ENCODE measurements at places on chromosomes 2 and 18. TPM values are rescaled to one million over a fixed set of nuclear protein-coding genes. Genes with fewer than 3 reads are reported as not detected.

SFTPB gene
- not detected for polyA plus RNA-seq

UGT1A10 gene
- polyA plus RNA-seq = not detected

C2orf72 gene
- 1.9 TPM for polyA plus RNA-seq

FAM117B gene
- polyA plus RNA-seq = 0.59 TPM

L3MBTL4 gene
- 0.02 TPM for polyA plus RNA-seq

GRP gene
- polyA plus RNA-seq = not detected

EPAS1 gene
- 941 TPM for polyA plus RNA-seq

ZNF396 gene
- 0.80 TPM for polyA plus RNA-seq

AMER3 gene
- not detected for polyA plus RNA-seq

CNTNAP5 gene
- not detected for polyA plus RNA-seq

MC5R gene
- polyA plus RNA-seq = not detected

ANKRD29 gene
- 2.0 TPM for polyA plus RNA-seq

PCBP1 gene
- 143 TPM for polyA plus RNA-seq

EXOC6B gene
- polyA plus RNA-seq = 24.9 TPM

HOXD8 gene
- polyA plus RNA-seq = 0.05 TPM

STPG4 gene
- not detected for polyA plus RNA-seq

CYB5A gene
- 111 TPM for polyA plus RNA-seq

ARHGAP25 gene
- 2.7 TPM for polyA plus RNA-seq

CD207 gene
- 0.03 TPM for polyA plus RNA-seq

FIGN gene
- 1.3 TPM for polyA plus RNA-seq

GALNT13 gene
- polyA plus RNA-seq = not detected

FEV gene
- polyA plus RNA-seq = not detected

MARCHF4 gene
- 7.3 TPM for polyA plus RNA-seq

CACNB4 gene
- 2.5 TPM for polyA plus RNA-seq

LYPD6B gene
- not detected for polyA plus RNA-seq

KATNAL2 gene
- polyA plus RNA-seq = 1.8 TPM

WDR54 gene
- 24.3 TPM for polyA plus RNA-seq

FTCDNL1 gene
- 0.64 TPM for polyA plus RNA-seq

FHOD3 gene
- 33.5 TPM for polyA plus RNA-seq

NTSR2 gene
- polyA plus RNA-seq = not detected

GKN2 gene
- polyA plus RNA-seq = not detected

MDH1B gene
- polyA plus RNA-seq = 0.73 TPM

DAW1 gene
- 0.12 TPM for polyA plus RNA-seq

HOXD10 gene
- polyA plus RNA-seq = not detected

CFAP65 gene
- polyA plus RNA-seq = not detected

SRD5A2 gene
- not detected for polyA plus RNA-seq

SGPP2 gene
- not detected for polyA plus RNA-seq

RNF181 gene
- polyA plus RNA-seq = 289 TPM

CXCR4 gene
- polyA plus RNA-seq = 0.03 TPM

ASAP2 gene
- polyA plus RNA-seq = 24.0 TPM

CNRIP1 gene
- 58.7 TPM for polyA plus RNA-seq

EMILIN1 gene
- polyA plus RNA-seq = 44.3 TPM

TMEM169 gene
- polyA plus RNA-seq = 0.10 TPM

ADRA2B gene
- polyA plus RNA-seq = 0.07 TPM

TMSB10 gene
- polyA plus RNA-seq = 7,414 TPM

Data from fibroblast of lung (primary cell).